MG63 (cell line): ENCODE measurements at places on chromosomes 5 and 9. TPM values are rescaled to one million over a fixed set of nuclear protein-coding genes. Genes with fewer than 3 reads are reported as not detected.

The LHX6 gene
- total RNA-seq: not detected in 2 replicates

DNA sequence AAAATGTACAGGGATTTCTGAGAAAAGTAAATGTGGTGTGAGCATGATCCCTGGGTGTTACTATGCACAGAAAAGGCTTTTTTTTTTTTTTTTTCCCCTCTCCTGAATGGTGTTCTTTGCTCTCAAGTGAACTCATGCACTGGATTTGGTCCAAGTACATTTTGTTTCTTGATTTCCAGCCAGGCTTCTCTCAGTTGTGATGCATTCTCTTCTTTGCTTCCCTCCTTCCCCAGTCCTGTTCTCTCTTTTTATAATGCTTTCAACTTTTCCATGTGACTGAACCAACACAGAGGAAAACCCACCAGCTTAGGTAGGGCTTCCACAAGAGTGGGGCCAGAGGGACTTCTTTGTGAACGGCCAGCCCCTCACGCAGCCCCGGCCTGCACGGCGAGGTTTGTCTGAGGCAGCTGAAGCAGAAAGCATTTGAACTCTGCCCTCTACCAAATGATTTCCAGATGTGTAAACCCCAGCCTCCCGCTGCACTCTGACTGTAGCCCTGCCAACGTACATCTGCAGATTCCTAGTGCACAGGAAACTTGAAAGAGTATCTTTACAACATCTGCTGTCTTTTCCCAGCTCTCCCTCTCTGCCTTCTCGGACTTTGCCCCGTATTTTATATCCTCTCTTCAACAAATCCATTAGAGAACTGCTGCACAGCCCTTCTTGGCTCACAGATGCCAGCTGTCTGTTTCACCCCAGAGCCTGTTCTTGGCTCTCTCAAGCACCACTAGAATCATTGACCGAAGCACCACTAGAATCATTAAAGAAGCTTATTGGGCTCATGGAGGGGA, 71.8 kb upstream of the CD180 start:
- peak; percentile 86 for DNase-seq

The ANKS6 gene
- 7.8 and 29.1 TPM in 2 replicates for total RNA-seq

The SLC6A7 gene
- not detected in 2 replicates for total RNA-seq

GRCh38 chr9:101711330-101711941, 27.0 kb downstream of the GRIN3A start:
- no peak for DNase-seq

DNA sequence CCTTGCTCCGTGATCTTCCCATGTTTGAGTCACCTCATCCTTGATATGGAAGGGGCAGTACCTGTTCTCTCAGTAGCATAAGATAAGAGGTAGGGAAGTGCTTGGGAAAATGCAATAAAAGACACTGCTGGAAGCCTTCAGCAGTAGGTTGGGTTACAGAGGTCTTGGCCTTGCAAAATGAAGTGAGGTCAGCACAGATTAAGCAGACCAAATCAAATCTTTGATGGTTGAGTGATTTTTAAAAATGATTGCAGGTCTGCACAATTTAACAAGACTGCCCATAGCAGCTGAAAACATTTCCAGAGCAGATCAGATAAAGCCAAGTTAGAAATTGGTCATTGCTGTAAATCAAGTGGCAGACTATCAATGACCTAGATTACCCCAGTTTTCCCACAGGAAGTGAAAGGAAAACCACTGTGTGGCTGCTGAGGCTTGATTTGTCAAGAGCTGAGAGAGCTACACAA, 32.9 kb downstream of the PALM2AKAP2 start:
- DNase-seq: no peak

- peak; percentile 20 for DNase-seq
Measured at GRCh38 chr9:85401998-85402397, 339.8 kb downstream of the AGTPBP1 start.

The GPX3 gene
- total RNA-seq: 2.3 and 5.6 TPM in 2 replicates

DNA sequence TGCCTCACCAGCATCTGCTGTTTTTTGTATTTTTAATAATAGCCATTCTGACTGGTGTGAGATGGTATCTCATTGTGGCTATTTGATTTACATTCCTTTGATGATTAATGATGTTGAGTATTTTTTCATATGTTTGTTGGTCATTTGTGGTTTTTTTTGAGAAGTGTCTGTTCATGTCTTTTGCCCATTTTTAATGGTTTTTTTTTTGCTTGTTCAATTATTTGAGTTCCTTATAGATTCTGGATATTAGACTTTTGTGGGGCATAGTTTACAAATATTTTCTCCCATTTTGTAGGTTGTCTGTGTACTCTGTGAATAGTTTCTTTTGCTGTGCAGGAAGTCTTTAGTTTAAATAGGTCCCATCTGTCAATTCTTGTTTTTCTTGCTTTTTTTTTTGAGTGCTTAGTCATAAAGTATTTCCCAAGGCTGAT, 148.1 kb downstream of the NPR3 start:
- DNase-seq: no peak

DNA sequence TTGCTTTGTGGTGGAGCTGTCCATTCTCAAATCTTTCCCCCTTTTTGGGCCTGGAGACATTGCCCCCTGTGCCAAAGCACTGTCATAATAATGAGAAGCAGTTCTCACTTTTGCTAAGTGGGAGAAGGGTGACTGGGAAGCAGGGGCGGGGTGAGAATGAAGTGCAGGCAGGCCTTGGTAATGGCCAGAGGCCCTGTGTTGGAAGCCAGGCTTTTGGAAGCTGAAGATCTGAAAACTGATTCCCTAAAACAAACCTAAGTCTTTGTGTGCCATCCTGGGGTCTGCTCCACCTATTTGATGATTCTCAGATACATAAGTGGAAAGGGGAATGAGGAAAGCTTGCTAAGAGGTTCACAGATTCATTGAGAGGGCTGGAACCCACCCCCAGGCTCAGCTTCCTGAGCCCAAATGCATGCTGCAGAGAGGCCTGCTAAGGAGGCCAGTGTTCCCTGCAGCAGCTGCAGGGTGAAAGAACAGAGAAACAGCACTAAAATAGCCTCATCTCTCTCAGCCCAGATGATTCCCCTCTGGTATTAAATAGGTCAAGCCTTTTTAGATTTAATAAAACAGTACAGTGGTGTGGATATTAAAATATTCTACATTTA, 75.0 kb downstream of the NSG2 start:
- no peak for DNase-seq

DNA sequence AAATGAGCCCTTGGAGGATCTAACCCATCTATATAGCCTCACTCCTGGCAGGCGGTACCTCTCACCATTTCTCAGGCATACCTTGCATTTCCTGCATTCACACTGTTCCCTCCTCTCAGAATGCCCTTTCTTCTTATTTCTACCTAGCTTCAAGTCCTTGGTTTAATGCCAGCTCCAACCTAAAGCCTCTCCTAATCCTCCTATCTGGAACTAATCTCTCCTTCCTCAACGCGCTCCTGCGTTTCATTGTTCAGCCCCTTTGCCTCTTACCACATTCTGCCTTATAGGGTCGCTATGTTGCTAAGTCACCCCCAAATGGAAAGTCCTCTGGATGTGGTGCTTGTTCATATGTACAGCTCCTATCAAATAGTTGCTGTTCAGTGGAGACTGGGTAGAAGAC, 288.5 kb upstream of the TUT7 start:
- no peak for DNase-seq

DNA sequence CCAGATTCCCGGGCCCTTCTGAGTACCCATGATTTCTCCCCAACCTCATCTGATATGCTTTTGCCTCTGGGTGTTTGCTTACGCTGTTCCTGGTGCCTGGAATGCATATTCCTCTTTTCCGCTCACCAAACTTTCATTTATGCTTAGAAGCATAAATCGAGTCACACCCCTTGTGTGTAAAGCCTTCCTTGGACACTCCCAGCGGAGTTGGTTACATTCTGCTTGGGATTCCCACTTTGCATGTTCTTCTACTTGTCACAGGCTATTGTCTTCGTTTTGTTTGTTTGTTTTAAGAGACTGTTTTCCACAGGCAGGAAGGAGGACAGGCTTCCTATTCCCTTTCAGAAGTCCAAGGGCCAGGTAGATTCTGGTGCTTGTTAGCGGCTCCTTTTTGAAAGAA, 76.5 kb downstream of the SEC61B start:
- no peak for DNase-seq

- no peak for DNase-seq
Measured at GRCh38 chr9:29319736-29320513, 1746.6 kb upstream of the C9orf72 start.

GRCh38 chr9:87562062-87562461, 64.4 kb downstream of the DAPK1 start:
- no peak for DNase-seq

The FOXD4 gene
- total RNA-seq: not detected in 2 replicates

- no peak for DNase-seq
Measured at GRCh38 chr5:80976985-80977384, 16.8 kb downstream of the RASGRF2 start.

GRCh38 chr5:58326022-58326421, 133.9 kb downstream of the PLK2 start:
- no peak for DNase-seq

The TMEM174 gene
- total RNA-seq: not detected in 2 replicates

- no peak for DNase-seq
Measured at GRCh38 chr9:27847818-27848217, 274.5 kb upstream of the C9orf72 start.

- DNase-seq: peak; percentile 69
Measured at GRCh38 chr5:91293131-91293530, 90.0 kb downstream of the ARRDC3 start.

GRCh38 chr5:180120237-180121101, 48.9 kb upstream of the RNF130 start:
- no peak for DNase-seq

DNA sequence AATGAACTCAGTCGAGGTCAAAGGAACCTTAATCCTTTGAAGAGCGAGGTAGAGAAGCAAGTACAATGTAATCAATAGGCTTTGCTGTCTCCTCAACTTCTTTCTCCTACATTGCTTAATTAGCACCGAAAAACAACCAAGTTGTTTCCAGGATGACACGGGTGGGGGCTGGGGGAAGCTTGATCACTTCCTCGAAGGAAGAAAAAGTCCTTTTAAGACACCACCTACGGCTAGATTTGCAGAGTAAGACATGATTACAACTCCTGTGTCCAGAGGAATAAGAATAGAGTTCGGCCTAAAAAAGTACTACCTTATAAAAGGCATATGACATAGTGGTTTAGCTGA, 811 bp upstream of the ARRDC3 start:
- no peak for DNase-seq

- no peak for DNase-seq
Measured at GRCh38 chr5:156936972-156937371, 26.1 kb downstream of the TIMD4 start.

GRCh38 chr5:38808666-38809343, 37.0 kb upstream of the OSMR start:
- no peak for DNase-seq

The BOD1 gene
- 158 and 173 TPM in 2 replicates for total RNA-seq

The BRINP1 gene
- 0.49 TPM in 1 of 2 replicates, not detected in the other for total RNA-seq

The FAM221B gene
- not detected in 2 replicates for total RNA-seq

DNA sequence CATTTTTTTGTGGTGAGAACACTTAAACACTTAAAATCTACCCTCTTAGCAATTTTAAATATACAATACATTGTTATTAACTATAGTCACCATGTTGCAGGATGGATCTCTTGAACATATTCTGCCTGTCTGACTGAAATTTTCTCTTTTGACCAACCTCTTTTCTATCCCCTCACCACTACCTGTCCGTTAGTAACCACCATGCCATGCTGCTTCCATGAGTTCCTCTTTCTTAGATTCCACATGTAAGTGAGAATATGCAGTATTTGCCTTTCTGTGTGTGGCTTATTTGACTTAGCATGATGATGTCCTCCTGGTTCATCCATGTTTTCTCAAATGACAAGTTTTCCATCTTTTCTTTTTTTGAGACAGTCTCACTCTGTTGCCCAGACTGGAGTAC, 48.5 kb upstream of the NAA35 start:
- DNase-seq: no peak

GRCh38 chr5:179803651-179804554, 2.8 kb downstream of the MGAT4B start:
- peak; percentile 70 for DNase-seq

- peak; percentile 34 for DNase-seq
Measured at GRCh38 chr5:9454012-9454481, 91.8 kb downstream of the SEMA5A start.

DNA sequence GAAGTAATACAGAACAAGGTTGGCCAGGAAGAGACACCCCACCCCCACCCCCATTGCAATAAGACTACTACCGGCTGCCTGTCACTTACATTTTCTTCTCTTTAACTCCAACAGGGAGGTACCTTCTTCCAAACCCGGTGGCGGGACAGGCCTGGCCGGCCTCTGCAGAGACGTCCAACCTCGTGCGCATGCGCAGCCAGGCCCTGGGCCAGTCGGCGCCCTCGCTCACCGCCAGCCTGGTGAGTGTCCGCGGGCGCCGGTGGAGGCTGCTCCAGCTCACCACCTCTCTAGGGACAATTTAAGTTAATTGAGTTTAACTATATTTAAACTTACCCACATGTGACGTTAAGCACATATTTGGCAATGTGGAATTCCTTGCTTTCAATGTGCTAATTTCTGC, 192.4 kb downstream of the MAST4 start:
- DNase-seq: no peak

DNA sequence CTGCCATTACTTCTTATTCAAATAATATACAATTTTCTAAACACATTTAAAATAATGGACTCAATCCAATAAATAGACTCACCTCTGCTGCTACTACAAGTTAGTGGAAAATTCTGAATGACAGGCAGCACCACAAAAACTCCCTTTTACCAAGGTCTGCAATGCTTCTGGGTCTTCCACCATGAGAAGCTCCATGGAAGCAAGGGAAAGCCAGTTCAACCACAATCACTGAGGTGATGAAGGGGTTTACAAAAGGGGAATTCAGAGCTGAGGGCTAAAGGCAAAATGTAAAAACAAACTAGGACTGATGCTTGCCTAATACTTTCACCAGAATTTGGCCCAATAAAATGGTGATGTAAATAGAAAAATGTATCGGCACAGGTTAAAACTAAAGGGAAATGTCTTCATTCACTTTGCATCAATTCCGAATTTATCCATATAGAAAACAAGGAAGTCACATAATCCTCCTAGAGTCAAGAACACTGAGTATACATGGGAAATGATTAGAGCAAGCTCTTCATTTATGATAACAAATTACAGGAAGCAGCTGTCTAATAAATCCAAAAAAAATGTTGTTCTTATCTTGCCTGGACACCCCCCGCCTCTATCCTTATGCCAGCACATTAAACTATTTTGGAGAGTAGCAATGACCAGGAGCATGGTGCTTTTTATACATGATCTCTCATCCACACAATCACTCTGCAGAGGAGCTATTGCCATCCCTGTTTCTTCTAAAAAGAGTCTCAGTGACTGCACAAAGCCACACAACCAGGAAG, 66.3 kb upstream of the NFIB start:
- DNase-seq: no peak

The CNTNAP3B gene
- total RNA-seq: 12.2 and 15.7 TPM in 2 replicates

DNA sequence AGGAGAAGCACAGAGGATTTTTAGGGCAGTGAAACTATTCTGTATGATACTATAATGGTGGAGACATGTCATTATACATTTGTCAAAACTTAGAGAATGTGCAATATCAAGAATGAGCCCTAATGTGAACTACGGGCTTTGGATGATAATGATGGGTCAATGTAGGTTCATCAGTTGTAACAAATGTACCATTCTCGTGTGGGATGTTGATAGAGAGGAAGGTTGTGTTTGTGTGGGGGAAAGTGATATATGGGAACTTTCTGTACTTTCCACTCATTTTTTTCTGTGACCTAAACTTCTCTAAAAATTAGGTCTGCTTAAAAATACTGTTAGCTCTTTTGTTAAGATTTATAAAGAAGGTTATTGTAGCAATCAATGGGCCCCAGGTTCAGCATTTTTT, 138.9 kb downstream of the SPATA31D1 start:
- DNase-seq: no peak
